NCI-H2081 (cell line): ENCODE measurements at places on chromosomes 2 and 18.
A peak's percentile ranks its signal among the peaks of the same experiment; 100 is the strongest.

DNA sequence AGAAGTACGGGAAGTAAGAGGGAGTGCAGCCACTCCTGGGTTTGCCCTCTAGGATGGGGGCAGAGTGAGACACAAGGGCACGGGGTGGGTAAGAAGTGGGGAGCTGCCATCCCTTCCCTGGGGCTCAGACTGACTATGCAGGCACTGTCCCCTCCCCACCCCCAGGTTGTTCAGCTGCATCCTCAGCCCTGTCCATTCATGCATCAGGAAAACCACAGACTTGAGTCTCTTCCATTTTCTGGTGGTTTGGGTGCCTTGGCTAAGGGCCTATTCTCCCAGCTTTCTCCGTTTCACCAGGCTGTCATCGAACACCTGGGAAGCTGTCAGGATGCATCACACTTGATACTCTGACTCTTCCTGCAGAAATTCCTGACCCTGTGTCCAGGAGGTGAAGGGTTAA lies 111.9 kb downstream of the TFCP2L1 start:
- DNase-seq = no peak

DNA sequence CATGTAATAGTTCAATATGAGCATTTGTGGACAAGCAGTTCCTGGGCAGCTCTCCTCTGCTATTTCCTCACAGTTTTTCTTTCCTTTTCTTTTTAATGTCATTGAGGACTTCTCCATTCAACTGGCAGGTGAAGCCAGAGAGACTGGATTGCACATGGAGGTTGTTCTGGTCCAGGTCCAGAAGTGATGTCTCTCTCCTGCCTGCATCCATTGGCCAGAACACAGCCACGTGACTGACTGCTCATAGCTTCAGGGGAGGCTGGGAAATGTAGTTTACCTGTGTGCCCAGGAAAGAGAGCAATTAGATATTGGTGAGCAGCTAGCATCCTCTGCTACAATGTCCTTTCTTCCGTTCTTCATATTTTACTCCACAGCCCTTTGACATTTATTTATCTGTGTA lies 20.2 kb upstream of the ADAM23 start:
- peak; percentile 6 for DNase-seq

- no peak for DNase-seq
Observed at GRCh38 chr2:11938196-11938595, 191.8 kb downstream of the LPIN1 start.

- DNase-seq = no peak
Observed at GRCh38 chr2:104836841-104837240, 17.1 kb upstream of the POU3F3 start.

DNA sequence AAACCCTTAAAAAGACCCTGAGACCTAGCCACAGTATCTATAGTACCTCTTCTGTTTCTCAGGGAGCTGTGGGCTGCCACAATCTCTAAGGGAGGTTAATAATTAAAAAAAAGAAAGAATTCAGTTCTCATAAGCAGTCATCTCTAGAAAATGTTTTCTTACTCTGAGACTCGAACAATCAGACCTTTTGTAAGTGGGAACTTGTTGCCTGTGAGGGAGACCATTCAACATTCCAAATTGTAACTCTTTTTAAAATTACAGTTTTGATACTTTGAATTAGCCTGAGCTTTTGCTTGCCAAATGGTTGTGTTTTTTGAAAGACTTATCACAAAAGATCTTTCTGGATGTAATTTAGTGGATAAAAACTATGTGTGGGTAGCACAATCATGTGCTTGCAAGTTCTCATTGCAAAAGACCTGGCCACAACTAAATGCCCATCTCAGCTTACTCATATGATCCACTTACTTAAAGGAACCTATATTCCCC lies 33.3 kb downstream of the IL1R2 start:
- DNase-seq = no peak

- DNase-seq = peak; percentile 54
Observed at GRCh38 chr2:234368861-234369261, 128.0 kb downstream of the ARL4C start.

DNA sequence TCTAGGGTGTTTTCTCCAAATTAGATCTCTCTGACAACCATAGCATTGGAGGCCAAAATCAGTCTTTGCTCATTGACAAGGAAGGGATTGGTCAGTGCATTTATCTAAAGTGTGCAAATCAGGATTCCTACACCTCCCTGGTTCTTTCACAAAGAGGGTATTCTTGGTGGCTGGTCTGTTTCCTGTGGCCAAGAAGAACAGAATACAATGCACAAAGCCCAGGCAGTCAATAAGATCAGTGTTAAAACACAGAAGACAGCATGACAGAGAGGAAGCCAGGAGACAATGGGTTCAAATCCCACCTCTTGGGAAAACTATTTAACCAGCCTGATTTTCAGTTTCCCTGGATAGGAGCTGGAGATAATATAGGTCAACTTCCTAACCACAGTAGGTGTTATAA lies 46.1 kb upstream of the THOC1 start:
- DNase-seq = no peak

DNA sequence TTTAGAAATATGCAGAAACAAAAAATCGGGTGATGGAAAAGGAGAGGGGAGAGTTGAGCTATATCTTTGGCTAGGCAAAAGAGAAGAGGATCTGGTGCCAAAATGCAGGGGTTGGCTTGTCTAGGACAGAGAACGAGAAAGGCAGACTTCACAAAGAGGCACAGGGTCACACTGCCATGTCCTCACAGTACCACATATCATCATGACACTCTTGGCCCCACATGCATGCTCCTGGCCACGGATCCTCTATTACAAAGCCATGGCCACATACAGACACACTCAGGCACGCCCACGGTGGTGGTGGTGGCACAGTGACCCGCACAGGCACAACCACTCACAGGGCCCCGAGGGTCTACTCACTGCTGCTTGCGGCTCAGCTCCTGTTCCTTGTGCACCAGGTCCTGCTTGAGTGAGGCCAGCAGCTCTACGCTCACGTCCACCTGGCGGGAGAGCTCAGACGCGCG lies 15.9 kb downstream of the FBXO41 start:
- no peak for DNase-seq

DNA sequence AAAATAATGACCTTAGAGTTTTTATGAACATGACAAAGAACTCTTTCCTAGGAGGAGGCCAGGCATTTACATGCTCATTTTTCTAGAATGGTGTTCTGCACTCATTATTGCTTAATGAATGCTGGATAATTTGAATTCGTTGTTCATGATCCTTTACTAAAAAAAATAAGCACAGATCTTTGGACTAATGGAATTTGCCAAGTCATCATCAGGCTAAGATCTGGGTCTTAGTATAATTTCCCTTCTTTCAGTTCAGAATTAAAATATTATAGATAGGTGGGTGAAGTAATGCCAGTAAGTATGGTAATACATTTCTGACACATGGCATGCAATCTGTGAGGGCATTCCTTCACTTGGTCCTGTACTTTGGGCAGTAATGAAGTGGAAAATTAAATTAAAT lies 143.8 kb upstream of the AQP4 start:
- no peak for DNase-seq

DNA sequence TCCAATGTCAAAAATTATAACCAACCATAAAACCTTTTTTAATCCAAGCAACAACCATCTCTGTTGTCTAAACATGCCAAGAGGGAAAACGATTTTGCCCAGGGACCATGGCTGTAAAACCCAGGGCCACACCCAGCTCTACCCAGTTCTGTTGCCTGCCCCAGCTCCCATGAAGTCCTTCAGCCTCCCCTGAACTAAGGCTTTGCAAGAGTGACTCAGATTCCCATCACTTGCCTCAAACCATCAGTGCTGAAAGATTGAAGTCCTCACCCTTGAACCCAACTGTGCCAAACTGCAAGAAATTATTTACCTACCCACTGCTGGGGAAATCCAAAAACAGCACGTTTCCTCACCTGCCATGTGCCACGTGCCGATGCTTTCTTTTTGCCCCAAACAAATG lies 102.5 kb downstream of the TFCP2L1 start:
- DNase-seq = no peak

GRCh38 chr2:118059919-118060478 lies 28.3 kb upstream of the INSIG2 start:
- no peak for DNase-seq

GRCh38 chr2:167451496-167452289 lies 563.4 kb downstream of the XIRP2 start:
- no peak for DNase-seq

GRCh38 chr18:73199151-73199550 lies 331.4 kb upstream of the NETO1 start:
- DNase-seq = no peak

DNA sequence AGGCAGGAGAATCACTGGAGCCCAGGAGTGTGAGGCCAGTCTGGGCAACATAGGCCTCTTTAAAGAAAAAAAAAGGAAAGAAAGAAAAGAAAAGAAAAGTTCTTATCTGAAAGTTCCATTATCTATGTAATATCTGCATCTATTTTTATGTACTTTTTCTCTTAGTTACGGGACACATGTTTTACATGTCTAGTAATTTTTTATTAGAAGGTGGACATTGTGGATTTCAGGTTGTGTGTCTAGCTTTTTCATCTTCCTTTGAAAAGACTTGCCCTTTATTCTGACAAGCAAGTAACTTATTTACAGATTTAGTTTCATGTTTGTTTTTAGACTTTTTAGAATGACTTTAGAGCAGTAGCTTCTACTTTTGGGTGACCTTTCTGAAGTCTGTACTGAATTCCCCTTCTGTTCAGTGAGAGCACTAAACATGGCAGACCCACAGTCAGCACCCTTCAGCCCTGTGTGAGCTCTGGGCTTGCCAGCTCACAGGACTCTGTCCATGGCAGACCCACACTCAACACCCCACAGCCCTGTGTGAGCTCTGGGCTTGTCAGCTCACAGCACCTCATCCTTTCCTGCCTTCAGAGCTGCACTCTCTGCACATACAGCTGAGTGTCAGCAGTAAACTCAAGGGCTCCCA lies 17.5 kb downstream of the TRAPPC12 start:
- DNase-seq = no peak

DNA sequence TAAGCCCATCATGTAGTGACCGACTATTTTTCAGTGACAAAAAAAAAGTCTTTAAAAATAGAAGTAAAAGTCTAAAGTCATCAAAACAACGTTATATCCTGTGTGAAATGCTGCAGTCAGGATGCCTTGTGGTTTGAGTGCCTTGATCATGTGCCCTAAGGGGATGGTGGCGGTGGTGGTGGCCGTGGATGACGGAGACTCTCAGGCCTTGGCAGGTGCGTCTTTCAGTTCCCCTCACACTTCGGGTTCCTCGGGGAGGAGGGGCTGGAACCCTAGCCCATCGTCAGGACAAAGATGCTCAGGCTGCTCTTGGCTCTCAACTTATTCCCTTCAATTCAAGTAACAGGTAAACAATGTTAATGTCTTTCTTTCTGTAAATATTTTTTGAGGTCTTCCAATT lies at the start of gene CD28:
CD28 (plus strand) TSS at position 237 of the 400 bp plus-strand sequence; CDS start at position 295, 58 bp downstream.
- DNase-seq = no peak

DNA sequence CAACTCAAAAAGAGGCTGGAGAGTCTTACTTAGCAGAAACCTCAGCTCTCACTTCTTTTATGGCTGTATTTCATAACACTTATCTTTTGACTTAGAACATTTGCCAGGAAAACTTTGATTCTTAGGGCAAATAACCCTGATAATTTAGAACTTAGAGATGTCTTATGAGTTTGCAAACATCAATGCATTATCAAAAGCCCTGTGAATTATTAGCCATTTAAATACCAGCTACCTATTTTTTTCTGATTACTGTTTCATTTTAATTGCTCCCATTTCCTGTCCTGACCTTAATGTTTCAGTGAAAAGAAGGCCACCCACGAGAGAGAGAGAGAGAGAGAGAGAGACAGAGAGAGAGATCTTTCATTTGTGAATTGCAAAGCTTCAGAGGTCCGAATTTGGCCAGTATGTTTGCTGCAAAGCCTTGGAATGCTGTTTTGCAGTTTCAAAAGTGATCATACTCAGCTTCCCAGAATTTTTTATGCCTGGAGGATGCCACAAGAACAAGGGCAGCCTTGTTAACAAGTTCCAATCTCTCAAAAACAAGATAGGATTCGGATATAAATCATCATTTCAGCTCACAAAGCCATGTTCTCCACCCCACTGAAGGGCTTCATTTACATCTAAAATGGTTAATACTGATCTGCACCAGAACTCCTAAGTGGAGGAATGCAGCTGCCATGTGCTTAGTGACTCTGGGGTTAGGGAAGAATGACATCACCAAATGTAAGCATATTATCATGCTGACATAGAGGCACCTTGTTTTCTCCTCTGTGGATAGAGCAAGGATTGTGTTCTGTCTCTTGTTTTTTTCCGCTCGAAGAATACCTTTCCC lies 478.2 kb downstream of the ARHGAP15 start:
- no peak for DNase-seq

- DNase-seq = no peak
Observed at GRCh38 chr2:130135692-130136541, 6.9 kb upstream of the POTEF start.

- DNase-seq = no peak
Observed at GRCh38 chr2:111022633-111023032, 98.1 kb upstream of the BCL2L11 start.
